Stimulated activated naive B cell treated with anti-CD40 and anti-IgM and Interleukin-4, amounts not matched to agents 10 μg/mL and 1 μg/mL and 100 μg/mL, for 72 hours (primary cell): ENCODE measurements at places on chromosomes 16 and 17.

GRCh38 chr17:10058921-10059683 lies 139.3 kb downstream of the GAS7 start:
- H3K4me3 ChIP-seq: peak overlapping the region; percentile 30
- peaks cover 4% of the 10 kb centered on the region for H3K36me3 ChIP-seq
- peaks cover 47% of the 10 kb centered on the region for H3K4me1 ChIP-seq
- H3K27me3 ChIP-seq: no peaks in the 10 kb centered on the region
- DNase-seq: no peak
- peak overlapping the region; percentile 88 for H3K27ac ChIP-seq

DNA sequence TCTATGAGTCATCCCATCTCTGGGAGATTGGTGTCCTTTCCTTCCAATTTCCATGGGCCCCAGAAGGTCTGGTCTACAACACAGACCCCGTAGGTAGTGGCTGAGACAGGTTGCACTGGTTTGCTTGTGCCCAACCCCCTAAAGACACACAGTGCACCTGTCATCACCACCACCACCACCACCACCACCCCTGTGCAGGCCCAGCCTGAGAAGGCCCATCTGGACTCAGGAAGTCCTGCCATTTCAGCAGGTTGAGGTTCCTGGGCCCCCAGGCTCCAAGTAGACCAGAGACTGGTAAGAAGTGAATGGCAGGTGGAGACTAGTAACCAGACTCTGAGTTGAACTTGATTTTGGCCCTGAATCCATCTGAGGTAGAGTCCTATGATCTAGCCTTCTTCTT lies 25.9 kb upstream of the PHB1 start:
- no peaks in the 10 kb centered on the region for H3K36me3 ChIP-seq
- peaks cover 44% of the 10 kb centered on the region for H3K27me3 ChIP-seq
- no peak overlapping the region for H3K4me3 ChIP-seq

DNA sequence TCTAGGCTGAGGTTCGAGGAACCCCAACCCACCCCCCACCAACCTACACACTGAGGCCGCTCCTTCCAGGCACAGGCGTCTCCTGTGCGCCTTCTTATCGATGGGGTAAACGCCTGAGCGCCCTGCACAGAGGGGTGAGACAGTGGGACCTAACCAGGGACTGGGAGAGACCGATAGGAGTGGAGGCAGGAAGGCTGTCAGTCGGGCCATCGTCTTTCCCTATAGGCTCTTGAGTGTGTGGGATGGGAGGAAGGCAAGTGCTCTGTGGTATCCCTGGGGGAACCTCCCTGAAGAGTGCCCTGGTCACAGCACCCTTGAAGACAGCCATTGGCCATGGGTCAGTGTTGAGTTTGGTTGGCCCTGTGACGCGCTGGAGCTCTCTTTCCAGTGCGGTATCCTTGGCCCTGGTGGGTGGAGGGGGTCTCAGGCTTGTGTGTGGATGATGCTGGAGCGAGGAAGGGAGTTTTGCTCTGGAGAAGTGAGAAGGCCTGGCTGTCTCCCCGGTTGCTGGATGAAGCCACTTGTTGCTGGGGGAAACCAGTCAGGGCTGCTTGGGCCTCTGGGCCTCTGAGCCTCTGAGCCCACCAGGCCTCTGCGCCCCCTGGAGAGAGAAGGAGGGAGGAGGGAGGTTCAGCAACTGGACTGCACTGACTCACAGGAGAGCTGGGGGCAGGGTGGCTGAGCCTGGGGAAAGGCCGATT lies 1.7 kb downstream of the GPRC5C start:
- peaks cover 22% of the 10 kb centered on the region for H3K4me1 ChIP-seq
- peaks cover 51% of the 10 kb centered on the region for H3K27me3 ChIP-seq
- no peak for DNase-seq
- no peak overlapping the region for H3K27ac ChIP-seq

GRCh38 chr16:86775511-86775921 lies 197.2 kb downstream of the FOXL1 start:
- H3K4me1 ChIP-seq: no peaks in the 10 kb centered on the region
- no peak overlapping the region for H3K4me3 ChIP-seq
- peaks cover 33% of the 10 kb centered on the region for H3K27me3 ChIP-seq

DNA sequence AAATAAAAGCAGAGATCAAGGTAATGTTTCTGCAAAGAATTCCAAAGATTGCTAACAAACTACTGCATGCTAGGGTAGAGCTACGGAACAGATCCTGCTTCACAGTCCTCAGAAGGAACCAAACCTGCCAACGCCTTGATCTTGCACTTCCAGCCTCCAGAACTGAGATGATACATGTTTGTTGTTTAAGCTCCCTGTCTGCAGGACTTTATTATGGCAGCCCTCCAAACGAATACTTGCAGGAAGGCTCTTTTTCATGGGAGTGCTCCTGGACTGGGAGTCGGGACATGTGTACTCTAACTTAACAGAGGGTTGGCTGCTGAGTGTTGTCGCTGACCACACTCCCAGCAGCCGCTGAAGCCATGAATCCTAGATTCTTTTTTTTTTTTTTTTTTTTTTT lies 808.8 kb upstream of the EEF2KMT start:
- H3K4me3 ChIP-seq: no peak overlapping the region
- no peaks in the 10 kb centered on the region for H3K4me1 ChIP-seq
- DNase-seq: no peak
- H3K36me3 ChIP-seq: no peaks in the 10 kb centered on the region

DNA sequence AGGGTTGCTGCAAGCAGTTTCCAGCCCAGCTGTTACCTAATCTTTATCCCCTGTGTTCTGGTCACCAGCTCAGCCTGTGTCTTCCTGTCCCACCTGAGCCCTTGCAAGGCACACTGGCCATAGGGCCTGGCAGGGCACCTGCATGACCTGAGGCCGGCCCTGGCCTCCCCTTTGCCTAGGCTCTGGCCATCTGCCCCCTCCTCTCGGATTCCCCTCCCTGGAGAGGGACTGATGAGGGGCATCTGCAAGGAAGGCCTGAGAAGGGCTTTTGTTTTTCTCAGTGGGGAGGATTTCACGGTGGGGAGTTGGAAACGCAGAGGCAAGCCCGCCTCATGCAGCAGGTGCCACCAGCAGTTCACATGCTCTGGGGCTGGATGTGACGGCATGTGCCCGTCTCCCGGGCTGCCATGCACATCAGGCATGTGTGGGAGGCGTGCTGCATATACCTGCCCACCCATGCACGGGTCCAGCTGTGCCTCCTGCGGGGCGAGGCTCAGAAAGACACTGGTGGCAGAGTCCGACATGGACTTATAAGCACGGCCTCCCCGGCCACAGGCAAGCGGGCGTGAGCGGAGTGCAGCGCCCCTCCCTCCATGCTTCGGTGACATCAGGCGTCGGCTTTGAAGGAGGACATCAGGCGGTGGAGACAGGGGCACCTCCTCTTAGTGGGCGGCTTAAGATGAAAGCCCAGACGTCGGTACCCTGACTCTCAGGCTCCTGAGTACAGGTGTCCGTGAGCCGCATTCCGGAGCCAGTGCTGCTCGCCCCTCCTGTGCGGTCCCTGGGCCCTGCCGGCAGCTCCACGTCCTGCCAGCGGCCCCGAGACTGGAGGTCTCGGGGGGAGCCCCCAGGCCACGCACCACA lies 16.5 kb downstream of the ASPSCR1 start:
- peaks cover 29% of the 10 kb centered on the region for H3K36me3 ChIP-seq
- peaks cover 5% of the 10 kb centered on the region for H3K4me1 ChIP-seq
- no peak overlapping the region for H3K4me3 ChIP-seq
- DNase-seq: no peak
- no peak overlapping the region for H3K27ac ChIP-seq
- no peaks in the 10 kb centered on the region for H3K27me3 ChIP-seq

DNA sequence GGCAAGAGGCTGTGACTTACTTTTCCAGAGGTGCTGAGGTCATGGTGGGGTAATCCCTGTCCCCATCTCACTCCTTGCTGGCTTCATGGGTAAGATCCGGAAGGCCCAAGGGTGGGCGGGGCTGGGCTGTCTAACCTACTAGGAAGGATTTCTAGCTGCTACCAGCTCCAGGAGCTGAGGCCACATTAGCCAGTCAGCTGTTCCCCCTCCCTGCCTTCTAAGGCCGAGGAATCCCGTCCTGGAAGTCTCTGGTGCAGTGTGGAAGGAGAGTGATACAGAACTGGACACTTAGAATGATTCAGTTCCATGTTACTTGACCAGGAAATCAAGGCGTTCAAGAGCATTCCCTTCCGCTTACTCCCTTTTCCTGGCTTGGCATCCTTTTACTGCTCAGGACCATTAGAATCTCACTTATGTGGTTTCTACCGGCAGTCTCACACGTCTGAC lies 8.9 kb downstream of the GNGT2 start:
- DNase-seq: no peak
- H3K4me1 ChIP-seq: peaks cover 5% of the 10 kb centered on the region
- no peaks in the 10 kb centered on the region for H3K27me3 ChIP-seq
- H3K4me3 ChIP-seq: no peak overlapping the region

GRCh38 chr17:76086384-76086783 lies 7.4 kb downstream of the ZACN start:
- H3K27ac ChIP-seq: peak overlapping the region; percentile 65
- H3K27me3 ChIP-seq: no peaks in the 10 kb centered on the region
- peaks cover 56% of the 10 kb centered on the region for H3K36me3 ChIP-seq
- no peaks in the 10 kb centered on the region for H3K4me1 ChIP-seq
- no peak for DNase-seq

- H3K4me3 ChIP-seq: no peak overlapping the region
- H3K27ac ChIP-seq: no peak overlapping the region
- H3K27me3 ChIP-seq: peaks cover 5% of the 10 kb centered on the region
Observed at GRCh38 chr16:58056580-58056979, 31.0 kb downstream of the MMP15 start.
